ENCODE measurements at places on chromosomes 6 and 20.

- DNase-seq, result no peak
These were observed 83.4 kb downstream of the CDK19 start for GRCh38 chr6:110731898-110732297.

GRCh38 chr6:83476971-83477370 is 35.4 kb upstream of the PRSS35 start:
- no peak for DNase-seq

DNA sequence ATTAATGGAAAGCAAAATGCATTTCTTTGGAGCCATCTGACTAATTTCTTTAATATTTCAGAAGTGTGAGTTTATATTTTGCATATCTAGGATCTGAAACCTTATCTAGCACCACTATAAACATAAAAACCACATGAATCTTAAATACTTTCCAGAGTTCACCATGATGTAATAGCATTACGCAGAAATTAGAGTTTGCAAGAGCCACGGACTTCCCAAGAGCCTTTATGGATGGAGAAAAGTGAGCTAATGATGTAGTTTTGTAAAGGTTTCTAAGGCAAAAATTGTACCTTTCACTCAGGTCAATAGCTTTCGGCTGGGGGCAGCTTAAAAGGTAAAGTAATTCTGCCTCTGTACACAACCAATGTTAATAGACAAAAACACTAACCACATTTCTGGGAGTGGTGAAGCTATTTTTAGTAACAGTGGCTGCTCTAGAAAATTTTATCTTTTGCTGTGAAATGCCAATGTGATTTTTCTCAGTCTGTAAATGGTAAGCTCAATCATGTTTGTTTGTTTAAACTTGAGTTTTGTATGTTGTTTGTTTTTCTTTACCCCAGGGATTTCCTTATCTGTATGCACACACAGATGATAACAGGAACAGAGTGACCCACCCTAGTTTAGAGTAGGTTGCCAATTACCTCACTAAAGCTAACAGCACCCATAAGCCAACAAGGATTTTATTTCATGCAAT is 80.5 kb downstream of the FILIP1 start:
- no peak for DNase-seq

DNA sequence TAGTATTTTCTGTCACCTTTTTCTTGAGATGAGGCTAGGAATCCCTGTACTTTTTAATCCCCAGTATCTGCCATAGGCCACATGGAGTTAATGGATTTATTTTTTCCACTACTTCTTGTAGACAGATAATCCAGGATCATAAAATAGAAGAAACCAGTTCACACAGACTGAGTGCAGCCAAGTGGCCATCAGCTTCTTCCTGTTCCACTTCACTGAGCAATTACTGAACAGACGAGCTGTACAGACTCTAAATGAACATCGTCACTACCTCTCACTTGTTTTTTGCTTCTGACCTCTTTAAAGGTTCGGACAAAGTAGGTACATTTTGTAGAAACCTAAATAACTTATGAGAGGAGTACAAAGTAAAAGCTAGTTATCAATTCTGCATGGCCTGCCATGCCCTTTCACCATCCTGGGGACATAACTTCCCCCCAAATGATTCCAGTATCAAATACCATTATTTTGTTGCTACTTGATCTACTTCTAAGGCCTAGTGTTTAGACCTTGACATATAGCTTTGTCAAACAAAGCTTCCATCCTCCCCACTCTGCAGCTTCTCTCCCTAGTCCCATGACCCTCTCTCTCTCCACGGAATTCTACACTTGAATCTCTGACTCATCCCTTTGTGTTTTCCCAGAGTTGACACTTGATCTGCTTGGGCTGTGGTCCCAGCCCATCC is 34.4 kb upstream of the ARHGAP18 start:
- peak; percentile 76 for DNase-seq

- no peak for DNase-seq
These were observed 117.4 kb upstream of the RPS6KA2 start for GRCh38 chr6:166744223-166745134.

DNA sequence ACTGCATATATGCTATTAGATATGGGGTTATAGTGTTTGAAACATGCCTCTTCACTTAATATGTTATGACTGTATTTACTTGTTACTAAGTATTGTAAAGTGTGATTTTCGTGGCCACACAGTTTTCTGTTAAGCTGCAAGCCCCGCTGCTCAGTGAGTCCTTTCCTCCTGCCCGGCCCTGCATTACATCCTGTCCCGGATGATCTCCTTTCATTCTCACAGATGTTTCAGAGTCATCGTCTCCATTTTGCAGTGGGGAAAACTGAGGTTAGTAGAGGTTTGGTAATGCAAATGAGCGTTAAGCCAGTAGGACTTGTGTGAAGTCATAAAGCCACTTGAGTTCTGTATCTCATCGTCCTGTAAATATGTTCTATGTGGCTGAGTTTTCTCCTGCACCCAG is 155.5 kb downstream of the CFAP61 start:
- DNase-seq, result no peak

GRCh38 chr6:106630366-106630765 is 988 bp downstream of the QRSL1 start:
- no peak for DNase-seq

DNA sequence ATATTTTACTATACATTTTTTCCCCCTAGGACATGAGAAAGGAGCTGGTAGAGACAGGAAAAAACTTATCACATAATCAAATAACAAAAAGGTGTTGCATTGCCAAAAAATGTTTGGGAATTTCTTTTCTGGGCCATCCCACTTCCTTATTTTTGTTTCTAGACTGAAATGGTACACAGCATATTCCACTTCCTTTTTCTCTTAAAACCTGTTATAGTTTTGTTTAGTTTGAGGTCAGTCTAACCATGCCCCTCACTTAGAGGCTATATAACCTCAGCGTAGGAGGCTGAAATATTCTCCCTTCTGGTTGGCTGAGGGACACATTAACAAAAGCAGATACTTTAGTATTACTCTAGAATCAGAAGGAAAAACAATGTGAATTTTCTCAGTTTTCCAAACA is 323.9 kb downstream of the GJA1 start:
- DNase-seq, result no peak

DNA sequence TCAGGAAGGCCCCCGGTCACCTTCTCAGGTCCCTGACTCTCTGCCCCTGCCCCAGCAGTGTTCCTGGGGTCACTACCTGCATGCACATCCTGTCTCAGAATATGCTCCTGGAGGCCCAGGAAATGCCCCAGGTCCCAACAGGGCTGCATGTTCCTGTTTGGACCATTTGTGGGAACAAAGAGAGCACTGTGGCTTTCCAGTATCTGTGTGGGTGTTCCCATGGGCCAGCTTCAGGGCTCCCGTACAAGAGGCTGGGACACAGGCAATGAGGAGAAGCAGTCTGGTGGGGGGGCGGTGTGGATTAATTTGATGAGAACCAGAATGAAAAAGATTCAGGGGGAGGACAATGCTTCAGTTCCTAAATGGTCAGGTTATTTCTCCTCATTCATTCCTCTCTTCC is 61.5 kb upstream of the GGTLC1 start:
- no peak for DNase-seq

DNA sequence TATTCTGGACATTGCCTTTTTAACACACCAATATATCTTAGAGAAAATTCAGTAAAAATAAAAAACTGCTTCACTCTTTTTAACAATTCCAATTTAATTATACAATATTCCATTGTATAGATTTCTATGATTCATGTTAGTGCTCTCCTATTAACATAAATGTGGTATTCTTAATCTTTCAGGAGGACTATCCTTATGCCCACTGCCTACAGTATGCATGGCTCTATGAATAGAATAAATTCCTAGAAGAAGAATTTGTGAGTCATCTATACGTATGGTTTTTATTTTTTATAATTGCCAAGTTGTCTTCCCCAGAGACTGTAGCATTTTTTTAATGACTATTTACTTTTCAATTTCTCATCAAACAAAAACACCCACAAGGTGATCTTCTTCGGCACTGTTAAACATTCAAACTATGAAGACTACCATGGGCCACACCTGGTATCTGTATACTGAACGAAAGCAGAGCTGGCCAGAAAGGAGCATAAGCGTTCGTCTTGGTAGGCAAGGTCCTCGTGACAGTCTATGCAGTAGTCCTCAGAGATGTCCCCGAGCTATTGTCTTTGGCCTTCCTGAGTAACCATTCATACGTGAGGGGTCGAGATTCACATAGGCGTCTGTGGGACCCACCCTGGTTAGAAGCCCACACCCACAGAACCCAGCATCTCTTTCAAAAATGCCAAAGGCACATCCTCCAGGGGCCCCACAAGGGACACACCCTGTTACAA is 74.6 kb downstream of the KIF16B start:
- DNase-seq, result no peak

- DNase-seq, result peak; percentile 85
These were observed 28.6 kb downstream of the C6orf89 start for GRCh38 chr6:36914227-36914794.

DNA sequence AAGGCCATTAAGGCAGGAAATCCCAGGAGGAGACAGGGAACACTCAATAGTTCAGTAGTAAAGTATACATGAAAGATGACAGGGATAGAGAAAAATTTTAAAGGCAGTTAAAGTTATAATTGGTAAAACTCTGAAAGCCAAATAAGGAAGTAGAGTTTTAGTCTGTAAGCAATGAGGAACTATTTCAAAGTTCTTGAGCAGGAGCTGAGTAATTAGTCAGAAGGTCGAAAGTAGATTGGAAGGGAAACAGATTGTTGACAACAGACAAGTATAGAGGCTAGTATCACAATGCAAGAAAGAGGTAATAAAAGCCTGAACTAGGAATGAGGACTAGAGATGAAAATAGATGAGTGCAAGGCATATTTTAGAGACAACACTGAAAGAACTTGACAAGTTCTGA is 150.3 kb downstream of the CDK19 start:
- DNase-seq, result no peak

DNA sequence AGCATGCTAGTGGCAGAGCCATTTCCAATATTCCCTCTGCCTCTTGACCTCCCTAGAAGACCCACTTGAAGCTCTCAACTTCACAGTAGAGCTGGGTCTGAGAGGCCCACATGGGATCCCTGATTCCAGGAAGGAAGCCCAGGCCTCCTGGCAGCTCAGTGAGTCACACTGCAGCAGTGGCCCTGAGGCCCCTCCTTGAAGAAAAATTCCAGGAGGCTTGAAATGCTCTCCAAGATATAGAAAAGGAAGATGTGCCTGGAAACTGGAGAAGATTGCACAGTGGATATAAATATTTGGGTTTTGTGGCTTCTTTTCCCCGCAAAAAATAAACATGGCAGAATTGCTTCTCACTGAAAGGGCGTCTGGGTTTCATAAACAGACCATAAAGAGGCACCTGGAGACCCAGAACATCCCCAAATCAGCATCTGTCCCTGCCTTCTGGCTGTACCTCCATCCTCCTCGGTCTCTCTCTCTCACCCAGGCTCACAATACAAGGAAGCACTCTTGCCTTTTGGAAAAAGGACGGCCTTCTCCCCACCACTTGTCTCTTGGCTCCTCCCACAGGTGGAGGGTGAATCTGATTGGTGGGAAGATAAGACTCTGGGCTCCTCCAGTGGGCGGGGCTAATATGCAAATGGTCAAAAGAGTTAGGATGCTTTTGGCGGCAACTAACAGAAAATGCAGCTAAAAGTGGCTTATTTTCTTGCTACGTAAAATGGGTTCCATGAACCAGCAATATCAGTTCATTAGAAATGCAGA is 200.0 kb upstream of the SULF2 start:
- DNase-seq, result no peak

DNA sequence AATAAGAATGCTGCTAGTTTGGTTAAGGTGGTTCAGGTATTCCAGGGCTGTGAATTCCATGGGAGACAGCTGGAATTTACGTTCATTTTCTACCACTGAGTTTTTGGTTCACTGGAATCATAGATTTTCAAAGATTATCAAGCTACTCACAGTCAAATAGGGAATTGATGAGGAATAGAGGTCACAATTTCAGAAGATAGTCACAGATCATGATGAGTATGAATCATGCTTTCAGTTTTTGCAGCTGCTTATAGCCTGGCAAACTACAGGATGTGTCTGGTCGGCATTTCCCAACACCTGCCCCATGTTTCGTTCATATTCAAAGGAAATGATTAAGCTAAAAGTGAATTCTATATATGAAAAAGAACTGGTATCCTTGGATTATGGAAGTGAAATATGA is 58.7 kb downstream of the BCKDHB start:
- DNase-seq, result no peak

GRCh38 chr6:137840252-137840651 is 26.8 kb upstream of the TNFAIP3 start:
- DNase-seq, result no peak

DNA sequence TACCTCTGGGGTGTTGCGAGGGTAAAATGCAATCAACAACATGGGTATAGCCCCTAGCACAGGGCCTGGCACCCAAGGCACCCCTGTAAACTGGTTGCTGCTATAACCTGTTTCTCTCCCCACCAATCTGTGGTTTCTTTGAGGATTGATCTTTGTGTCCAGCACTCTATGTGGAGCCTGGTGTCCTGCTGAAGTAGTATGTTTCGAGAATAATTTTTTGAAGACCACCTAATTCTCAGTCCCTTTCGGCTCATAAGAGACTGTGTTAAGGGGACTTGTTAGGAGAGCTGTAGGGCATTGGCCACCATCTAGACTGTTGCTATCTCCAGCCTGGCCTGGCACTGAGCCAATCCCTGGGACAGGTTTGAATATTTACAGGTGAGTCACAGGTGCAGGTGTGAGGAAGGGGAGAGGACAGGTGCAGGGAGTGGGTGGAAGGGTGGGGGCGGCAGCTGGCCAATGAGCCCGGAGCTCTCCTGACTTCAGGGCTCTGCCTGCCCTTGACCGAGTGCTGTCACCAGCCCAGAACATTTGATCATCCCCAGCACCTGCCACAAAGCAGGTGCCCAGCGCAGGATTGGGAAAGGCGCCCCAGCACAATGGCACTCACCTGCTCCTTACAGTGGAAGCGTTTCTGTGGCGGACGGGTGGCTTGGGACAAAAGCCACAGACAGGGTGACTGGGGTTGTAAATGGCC is 8.1 kb upstream of the C20orf144 start:
- DNase-seq, result no peak

GRCh38 chr20:58575776-58576602 is 60.8 kb upstream of the APCDD1L start:
- no peak for DNase-seq

DNA sequence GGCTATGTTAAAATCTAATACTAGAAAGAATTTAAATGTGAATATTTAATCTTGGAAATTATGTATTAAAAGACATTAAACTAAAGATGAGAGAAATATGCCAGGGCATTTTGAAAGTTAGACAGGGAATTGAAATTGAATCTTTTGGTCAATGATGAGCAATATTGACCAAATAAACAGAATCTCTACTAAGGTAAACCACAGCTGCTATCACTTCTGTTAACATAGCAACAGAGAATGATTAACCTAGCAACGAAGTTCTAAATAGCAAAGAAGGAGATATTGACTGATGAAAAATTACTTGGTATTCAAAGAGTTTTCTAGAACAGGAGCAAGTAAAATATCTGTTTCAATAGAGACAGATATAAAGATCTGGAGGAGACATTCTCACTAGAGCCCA is 45.2 kb upstream of the RSPO3 start:
- DNase-seq, result no peak

DNA sequence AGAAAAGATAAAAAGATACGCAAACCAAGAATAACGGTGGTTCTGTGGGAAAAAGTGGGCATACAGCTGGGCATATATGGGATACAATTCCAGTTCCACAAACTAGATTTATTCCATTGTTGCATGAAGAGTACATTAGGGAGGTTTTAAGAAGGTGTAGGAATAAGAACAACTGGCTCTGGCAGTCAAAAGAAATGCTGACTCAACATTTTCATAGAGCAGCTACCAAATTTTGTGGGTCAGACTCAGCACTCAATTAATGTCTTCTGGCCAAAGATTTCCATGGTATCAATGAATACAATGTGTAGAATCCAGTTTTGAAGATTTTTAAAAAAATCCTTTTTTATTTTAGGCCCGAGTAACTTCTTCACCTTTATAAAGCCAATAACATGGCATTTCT is 40.2 kb downstream of the TP53INP2 start:
- no peak for DNase-seq

Measured in HepG2 (cell line).